Mesendoderm (in vitro differentiated cells): ENCODE measurements at places on chromosomes 13 and 19.

DNA sequence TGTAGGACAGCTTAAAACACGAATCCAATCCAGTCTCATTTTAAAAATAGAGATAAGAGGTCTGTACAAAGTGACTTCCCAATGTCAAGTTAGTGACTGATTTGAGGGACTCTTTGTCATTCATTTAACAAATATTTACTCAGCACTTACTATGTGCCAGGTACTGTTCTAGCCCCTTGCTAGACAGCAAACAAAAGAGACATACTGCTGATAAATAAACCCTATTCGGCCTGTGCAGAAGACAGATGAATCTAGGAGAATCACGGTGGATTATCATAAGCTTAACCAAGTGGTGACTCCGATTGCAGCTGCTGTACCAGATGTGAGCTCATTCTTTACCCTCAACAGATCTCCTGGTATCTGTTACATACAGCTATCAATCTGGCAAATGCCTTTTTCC lies 6.4 kb upstream of the ELF1 start:
- DNase-seq = no peak

- DNase-seq = peak; percentile 14
Measured at GRCh38 chr13:84265257-84265764, 383.0 kb upstream of the SLITRK1 start.

- no peak for DNase-seq
Measured at GRCh38 chr19:2731181-2731995, 8.4 kb downstream of the SLC39A3 start.

DNA sequence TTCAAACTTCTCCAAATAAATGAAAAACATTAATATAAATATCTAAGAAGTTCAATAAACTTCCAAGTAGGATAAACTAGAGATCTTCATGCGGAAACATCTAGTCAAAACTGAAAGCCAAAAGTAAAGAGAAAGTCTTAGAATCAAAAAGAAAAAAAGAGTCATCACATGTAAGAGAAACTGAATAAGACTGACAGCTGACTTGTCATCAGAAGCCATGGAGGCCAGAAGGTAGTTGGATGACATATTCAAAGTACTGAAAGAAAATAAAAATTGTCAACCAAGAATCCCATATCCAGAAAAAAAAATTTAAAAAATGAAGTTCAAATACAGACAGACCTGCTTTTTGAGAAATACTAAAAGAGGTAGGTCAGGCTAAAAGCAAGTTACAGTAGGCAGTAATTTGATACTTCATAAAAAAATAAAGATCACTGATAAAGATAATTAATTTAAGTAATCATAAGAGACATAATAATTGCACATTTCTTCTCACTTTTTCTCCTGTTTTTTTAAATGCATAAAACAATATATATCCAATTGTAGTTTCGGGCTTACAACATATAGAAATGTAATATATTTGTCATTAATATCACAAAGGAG lies 327.6 kb upstream of the PCDH9 start:
- peak; percentile 29 for DNase-seq
